Thoracic aorta (tissue), 2 donors: ENCODE measurements at places on chromosomes 1 and 21.

DNA sequence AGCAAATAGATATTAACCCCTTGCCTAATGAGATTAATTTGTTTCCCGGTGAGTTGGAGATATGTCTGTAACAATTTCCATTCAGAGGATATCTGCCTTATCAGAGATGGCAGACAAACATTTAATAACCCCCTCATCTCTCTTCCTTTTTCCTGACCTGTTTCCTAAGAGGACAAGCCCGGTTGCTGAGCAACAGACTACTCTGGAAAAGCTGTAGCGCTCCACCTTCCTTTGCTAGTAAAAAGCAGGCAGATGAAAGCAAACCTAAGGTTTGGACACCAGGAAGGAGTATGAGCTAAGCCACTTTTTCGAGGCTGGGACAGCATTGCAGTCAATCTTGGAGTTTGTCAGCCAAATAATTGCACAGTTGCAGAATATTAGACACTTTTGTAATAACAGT is 82.4 kb downstream of the RGS21 start:
- no peak for DNase-seq

- no peak for DNase-seq
Measured at GRCh38 chr21:43762303-43763128, 13.6 kb downstream of the CSTB start.

DNA sequence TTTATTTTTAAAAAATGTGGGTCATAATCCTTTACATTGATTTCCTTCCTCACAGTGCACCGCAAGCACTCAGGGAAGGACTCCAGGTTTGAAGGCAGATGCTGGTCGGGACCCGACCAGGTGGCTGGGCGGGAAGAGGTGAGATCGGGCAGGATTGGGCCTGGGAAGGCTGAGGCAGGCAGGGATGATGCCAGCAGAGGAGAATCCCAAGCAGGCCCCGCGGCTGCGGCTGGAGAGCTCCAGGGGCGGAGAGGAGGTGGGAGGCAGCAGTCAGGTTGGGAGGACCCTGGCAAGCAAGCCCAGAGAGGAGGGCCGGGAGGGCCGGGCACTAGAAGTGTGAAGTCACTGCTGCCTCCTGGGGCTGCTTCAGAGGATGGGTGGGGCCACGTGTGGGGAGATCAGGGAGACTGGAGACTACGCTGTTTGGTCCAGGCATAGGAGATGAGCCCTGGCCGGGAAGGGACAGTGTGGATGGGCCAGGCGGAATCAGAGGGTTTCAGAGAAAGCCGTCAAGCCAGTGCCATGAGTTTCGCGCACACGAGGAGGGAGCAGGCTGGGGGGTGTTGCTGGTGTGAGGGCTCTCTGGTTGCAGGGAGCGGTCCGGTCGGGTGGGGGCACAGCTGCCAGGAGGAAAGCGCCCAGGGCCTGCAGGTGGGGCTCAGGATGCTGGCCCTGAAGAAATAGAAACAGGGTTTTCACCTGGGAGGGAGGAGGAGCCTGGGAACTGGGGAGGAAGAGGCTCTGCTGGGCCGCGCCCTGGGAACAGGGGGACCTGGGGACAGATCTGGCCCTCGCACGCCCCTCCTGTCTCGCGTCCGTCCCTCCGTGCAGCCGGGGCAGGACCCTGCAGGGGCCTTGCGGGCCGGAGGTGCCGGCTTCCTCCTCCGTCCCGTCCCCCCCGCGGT is 888 bp upstream of the COL18A1 start:
- DNase-seq: peak; percentile 58

DNA sequence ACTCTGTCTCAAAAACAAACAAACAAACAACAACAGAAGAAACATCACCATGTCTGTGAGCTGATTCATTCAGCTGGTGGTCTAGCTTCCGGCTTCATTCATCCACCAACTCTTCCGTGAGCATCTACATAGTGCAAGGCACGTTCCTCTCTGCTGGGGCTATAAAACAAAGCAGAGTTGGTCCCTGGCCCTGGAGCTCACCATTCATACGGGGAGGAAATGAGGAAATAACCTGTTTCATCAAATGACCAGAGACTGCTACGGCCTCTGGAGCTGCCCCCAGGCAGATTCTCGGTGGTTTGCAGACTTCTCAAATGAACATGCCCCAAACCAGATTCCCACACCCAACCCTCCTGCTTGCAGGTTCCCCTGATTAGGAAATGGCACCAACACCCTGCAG is 41.0 kb upstream of the ID3 start:
- no peak for DNase-seq

GRCh38 chr1:88791192-88791591 is 100.2 kb downstream of the GTF2B start:
- DNase-seq: no peak

DNA sequence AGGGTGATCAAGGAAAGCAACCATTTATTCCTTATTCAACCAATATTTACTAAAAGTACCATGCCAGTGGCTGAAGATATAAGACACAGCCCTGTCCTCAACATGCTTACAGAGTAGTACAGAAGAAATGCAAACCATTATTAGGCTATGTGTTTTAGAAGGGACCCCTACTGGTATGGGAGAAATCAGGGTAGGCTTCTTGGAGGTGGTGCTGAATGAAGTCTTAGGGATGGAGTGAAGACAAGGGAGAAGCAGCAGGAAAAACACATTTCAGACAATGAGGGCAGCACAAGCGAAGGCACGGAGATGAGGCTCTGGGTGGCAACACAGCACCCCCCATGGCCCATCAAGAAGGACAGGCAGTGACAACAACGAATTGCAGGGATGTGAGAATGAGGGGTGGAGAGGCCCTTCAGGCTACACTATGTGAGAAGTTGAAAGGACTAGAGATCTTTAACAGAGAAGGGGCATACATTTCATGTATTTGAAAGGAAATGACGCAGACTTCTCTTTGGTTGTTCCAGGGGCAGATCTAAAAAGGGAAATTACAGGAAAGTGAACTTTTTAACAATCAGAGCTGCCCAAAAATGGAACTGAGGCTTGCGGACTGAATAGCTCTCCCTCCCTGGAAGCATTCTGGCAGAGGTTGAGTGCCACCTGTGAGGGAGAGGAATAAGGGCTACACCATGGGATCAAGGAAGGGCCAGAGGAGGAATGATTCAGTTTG is 16.8 kb upstream of the CD58 start:
- DNase-seq: no peak
